Stimulated activated CD4-positive, alpha-beta T cell treated with anti-CD3 and anti-CD28 coated beads, Interleukin-4, amount 100 ng/mL, for 48 hours (primary cell): ENCODE measurements at places on chromosomes 1 and 21.

GRCh38 chr1:93798291-93798690, 80.7 kb downstream of the DNTTIP2 start:
- DNase-seq = no peak

DNA sequence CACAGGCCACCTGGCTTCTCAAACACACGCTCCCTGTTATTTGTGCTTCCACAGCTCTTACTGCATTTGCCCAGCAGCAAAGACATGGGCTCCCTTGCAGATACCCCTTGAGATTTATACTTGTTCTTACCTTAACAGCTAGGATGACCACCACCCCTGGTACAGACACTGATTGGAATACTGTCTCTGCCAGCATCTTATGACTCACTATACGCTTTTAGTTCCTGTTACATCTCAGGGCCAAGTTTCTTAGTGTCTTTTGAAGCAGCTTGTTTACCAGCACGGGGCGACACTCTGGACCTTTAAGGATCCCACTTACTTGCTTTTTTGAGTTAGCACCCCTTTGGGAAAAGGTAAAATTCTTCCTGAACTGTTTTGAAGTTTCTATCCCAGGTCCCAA, 874.8 kb downstream of the KCNT2 start:
- no peak for DNase-seq

DNA sequence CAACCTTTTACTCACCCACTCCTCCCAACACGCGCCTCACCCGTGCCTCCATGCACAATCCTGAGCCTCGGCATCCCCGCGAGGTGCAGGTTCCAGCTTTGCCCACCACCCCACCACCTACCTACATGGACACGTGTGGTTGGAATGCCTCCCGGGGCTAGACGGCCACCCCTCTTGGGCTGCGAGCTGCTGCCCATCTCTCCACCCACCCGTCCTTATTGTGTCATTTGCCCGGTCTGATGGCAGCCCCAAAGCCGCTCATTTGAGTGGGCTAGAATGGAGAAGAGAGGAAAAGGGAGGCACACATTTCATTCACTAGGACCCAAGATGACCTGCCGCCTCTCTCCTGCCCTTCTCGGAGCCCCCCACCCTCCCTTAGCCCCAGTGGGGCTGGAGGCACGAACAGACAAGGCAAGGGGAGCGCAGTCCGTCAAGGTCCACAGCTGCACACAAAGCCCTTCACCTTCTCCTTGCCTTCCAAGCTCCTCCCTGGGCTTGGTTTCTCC, 785 bp downstream of the ZNF697 start:
- DNase-seq = no peak

- no peak for DNase-seq
Observed at GRCh38 chr1:227576189-227576588, 12.8 kb downstream of the ZNF678 start.

DNA sequence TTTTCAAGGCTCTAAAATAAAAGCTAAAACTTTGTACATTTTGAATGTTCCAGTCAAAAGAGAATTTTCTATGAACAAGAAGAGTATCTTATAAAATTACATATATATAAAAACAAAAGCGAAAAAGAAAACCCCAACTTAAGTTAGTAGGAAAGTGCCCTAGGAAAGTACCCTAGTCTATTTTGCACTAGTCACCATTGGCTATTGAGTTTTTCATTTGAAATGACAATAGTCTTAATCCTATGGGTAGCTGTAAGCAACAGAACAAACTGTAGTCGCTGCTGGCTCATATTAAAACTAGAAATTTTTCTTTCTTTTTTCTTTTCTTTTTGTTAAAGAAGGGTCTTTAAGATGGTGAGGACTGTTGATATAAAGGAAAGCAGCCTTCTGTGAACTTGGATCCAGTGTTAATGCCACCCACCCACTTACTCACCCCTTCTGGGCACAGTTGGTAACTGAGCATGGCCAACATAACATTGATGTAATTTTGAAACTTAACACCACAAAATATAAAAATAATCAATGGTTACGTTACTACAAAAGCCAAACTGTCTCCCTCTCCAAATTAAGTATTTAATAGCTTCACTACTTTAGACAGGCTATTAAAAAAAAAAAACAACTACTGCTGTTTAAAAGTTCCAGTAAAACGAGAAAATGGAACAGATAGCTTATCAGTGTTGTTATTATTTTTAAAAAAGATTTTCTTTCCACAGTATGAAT, 177.0 kb downstream of the EIF4G3 start:
- no peak for DNase-seq

DNA sequence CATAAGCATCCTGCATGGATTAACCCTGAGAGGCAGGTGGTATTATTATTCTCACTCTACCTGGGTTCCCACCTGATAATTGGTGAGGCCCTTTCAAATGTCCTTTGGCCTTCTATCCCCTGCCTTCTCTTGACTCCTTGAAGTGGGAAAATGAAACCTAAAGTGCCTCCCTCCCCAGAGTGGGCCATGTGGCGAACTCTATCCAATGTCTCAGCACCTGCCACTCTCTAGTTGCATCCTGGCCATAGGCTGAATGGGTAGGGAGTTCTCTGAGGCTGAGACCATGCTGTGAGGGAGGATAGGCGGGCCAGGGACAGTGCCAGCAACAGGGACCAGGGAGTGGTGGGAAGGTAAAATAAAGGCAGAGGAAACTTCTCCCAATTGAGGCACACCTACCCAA, 35.3 kb downstream of the ELF3 start:
- no peak for DNase-seq

DNA sequence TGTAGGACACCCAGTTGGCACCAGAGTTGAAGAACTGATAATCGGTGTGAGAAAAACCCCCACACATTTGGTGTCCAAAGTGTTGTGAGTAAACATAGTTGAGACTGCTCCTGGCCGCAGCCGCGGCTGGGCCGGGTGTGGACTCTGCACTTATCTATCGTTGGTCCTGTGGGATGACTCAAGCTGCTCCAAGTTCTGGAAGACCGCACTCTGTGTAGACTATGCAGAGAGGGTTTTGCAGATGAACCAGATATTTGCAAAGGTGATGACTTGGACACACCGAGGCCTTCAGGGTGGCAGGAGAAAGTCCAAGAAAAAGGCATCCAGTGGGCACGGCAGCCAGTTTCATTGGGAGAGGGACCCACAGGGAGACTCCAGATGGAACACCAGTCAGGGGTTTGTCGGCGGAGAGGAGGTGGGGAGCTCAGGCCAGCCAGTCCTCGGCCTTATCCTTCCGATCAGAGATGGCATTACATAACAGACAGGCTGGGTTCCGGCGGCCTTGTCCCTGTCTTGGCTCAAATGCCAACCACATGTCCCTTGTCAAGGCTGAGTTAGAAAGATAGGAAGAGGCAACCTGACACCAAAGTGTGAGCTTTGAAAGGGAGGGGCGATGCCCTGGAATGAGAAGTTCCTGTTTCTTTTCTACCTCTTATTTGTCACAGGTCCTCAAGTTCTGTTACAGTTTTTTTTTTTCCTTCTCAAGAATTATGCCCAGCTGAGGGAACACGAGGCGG, 21.1 kb downstream of the C2CD2 start:
- DNase-seq = no peak

DNA sequence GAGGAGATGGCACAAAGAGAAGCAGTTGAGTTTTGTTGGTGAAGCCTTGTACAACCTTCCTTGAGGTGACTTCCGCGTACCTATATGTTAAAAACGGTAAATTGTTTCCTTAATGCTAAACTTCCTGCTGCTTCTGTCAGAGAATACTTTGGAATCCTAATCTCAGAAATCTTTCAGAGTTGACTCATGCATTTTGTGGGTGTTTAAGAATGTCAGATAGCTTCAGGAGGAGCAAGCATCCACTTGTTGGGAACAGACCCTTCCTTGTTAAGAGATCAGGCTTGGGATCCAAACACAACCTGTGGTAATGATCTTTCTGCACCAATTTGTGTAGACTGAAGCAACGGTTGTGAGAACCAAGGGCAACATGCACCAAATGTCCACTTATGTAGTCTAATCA, 29.5 kb downstream of the AK4 start:
- DNase-seq = no peak

GRCh38 chr1:22778862-22779520, 68.4 kb downstream of the EPHB2 start:
- no peak for DNase-seq
